ENCODE measurements at places on chromosomes 13 and 19. TPM values are rescaled to one million over a fixed set of nuclear protein-coding genes. Genes with fewer than 3 reads are reported as not detected.

DNA sequence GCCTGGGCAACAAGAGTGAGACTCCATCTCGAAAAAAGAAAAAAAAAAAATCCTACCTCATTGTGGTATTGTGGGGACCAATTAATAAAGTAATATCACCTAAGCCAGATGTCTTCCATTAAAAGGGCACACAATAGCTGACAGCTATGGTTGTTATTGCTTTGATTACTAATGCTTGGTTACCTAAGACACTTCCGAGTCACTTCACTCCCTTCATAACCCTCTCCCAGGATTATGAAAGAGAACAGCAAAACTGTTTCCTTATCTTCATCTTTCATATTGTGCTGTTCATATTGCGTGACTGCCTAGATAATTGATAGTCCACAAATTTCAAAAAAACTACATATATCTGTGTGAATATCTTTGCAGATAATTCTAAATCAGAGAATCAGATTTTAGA, 10.3 kb upstream of the HSPH1 start:
- DNase-seq, result no peak
- H3K27ac ChIP-seq, result no peak overlapping the region
- H3K36me3 ChIP-seq, result no peaks in the 10 kb centered on the region

- H3K4me3 ChIP-seq, result no peak overlapping the region
- H3K36me3 ChIP-seq, result peaks cover 21% of the 10 kb centered on the region
- H3K27me3 ChIP-seq, result no peaks in the 10 kb centered on the region
These were observed 17.9 kb downstream of the ALG5 start for GRCh38 chr13:36981156-36981743.

DNA sequence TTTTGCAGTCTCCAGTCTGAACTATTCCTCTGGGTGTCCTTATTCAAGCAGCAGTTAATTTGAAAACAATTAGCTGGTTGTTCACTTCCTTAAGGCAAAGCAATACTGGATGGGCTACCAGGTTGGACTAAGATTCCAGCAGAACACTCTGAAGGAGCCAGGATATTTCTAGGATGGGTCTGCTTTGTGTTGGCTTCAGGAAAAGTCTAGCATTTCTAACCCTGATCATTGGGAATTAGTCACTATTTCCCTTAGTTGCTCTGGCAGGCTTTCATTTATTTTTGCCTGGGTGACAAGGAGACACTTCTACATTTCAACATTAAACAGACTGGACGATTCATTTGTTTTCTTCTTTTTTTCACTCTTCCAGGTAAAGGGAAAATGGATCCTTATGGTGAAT, 228.4 kb downstream of the ENOX1 start:
- H3K4me1 ChIP-seq, result peaks cover 20% of the 10 kb centered on the region
- no peak for DNase-seq
- H3K27me3 ChIP-seq, result no peaks in the 10 kb centered on the region
- H3K36me3 ChIP-seq, result no peaks in the 10 kb centered on the region
- H3K27ac ChIP-seq, result no peak overlapping the region
- no peak overlapping the region for H3K4me3 ChIP-seq

GRCh38 chr13:54183166-54183565, 1154.6 kb downstream of the OLFM4 start:
- no peak overlapping the region for H3K4me3 ChIP-seq
- H3K4me1 ChIP-seq, result peaks cover 6% of the 10 kb centered on the region
- peaks cover 3% of the 10 kb centered on the region for H3K27me3 ChIP-seq
- no peak overlapping the region for H3K27ac ChIP-seq

- DNase-seq, result no peak
- no peaks in the 10 kb centered on the region for H3K27me3 ChIP-seq
- H3K27ac ChIP-seq, result no peak overlapping the region
- H3K36me3 ChIP-seq, result no peaks in the 10 kb centered on the region
- no peak overlapping the region for H3K4me3 ChIP-seq
These were observed 727.6 kb upstream of the ARGLU1 start for GRCh38 chr13:107295416-107296140.

Gene EFNB2
- total RNA-seq, result 44.2 TPM

Gene ZNF560
- total RNA-seq, result not detected

DNA sequence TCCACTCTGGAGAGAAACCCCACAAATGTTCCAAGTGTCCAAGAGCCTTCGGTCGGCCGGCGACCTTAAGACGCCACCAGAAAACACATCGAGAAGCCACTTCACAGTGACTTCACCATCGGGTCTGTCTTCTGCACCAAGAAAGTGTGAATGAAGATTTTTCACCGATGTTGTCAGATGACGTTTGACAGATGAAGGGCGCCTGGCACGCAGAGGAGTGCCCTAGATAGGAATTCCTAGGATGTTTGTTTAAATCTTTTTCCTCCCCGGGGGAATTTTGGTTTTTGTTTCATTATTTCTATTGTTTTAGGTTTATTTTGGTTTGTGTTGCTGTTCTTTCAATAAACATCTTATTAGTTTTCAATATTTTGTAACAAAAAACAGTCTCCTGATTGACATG, 7.0 kb downstream of the ZSCAN5C start:
- H3K4me1 ChIP-seq, result no peaks in the 10 kb centered on the region
- H3K36me3 ChIP-seq, result no peaks in the 10 kb centered on the region
- H3K4me3 ChIP-seq, result no peak overlapping the region
- H3K27ac ChIP-seq, result no peak overlapping the region
- no peak for DNase-seq

GRCh38 chr19:57436417-57436816, 1.3 kb downstream of the ZNF749 start:
- H3K4me1 ChIP-seq, result peaks cover 20% of the 10 kb centered on the region
- no peaks in the 10 kb centered on the region for H3K27me3 ChIP-seq
- H3K27ac ChIP-seq, result peak overlapping the region; percentile 98
- DNase-seq, result no peak
- H3K36me3 ChIP-seq, result peaks cover 36% of the 10 kb centered on the region
- H3K4me3 ChIP-seq, result peak overlapping the region; percentile 95

- no peaks in the 10 kb centered on the region for H3K36me3 ChIP-seq
- no peak overlapping the region for H3K4me3 ChIP-seq
- no peak overlapping the region for H3K27ac ChIP-seq
- peaks cover 7% of the 10 kb centered on the region for H3K27me3 ChIP-seq
These were observed 360.6 kb downstream of the HS6ST3 start for GRCh38 chr13:96450326-96451020.

GRCh38 chr19:10832939-10833296, 3.1 kb downstream of the TMED1 start:
- H3K36me3 ChIP-seq, result peaks cover 5% of the 10 kb centered on the region
- no peak for DNase-seq
- H3K27me3 ChIP-seq, result no peaks in the 10 kb centered on the region

DNA sequence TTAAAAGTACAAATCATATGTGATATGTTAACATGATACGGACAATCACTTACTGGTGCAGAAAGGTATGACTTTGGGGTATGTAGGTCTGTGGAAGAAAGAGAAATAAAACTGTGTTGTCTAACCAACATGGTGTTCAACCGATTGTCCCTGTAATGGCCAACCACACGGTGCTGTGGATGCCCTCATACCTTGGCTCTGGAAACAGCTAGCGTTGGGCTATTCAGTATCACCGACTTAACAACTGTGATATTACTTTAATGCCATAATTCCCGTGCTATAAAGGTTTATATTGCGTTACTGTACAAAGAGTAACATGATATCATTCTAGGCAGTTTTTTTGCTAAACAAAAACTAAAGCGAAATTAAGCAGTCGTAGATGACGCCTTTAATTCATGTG, 448.3 kb downstream of the EFNB2 start:
- H3K27me3 ChIP-seq, result peaks cover 12% of the 10 kb centered on the region
- peaks cover 3% of the 10 kb centered on the region for H3K4me1 ChIP-seq
- no peak overlapping the region for H3K27ac ChIP-seq
- DNase-seq, result no peak
- no peak overlapping the region for H3K4me3 ChIP-seq
- H3K36me3 ChIP-seq, result no peaks in the 10 kb centered on the region
